ENCODE measurements at places on chromosomes 5 and 9. TPM values are rescaled to one million over a fixed set of nuclear protein-coding genes. Genes with fewer than 3 reads are reported as not detected.

The DNAJA1 gene
- polyA plus RNA-seq: 103 TPM

The FOXD4L3 gene
- not detected for polyA plus RNA-seq

The MARCOL gene
- polyA plus RNA-seq: not detected

The SLC25A2 gene
- polyA plus RNA-seq: not detected

The NEUROG1 gene
- polyA plus RNA-seq: not detected

The CDC26 gene
- polyA plus RNA-seq: 27.4 TPM

The RNF14 gene
- 27.0 TPM for polyA plus RNA-seq

The FAM221B gene
- not detected for polyA plus RNA-seq

The AJM1 gene
- 1.5 TPM for polyA plus RNA-seq

The ST8SIA4 gene
- polyA plus RNA-seq: 0.01 TPM

The MLANA gene
- polyA plus RNA-seq: not detected

The PAPPA gene
- 8.6 TPM for polyA plus RNA-seq

The FKBP15 gene
- 20.4 TPM for polyA plus RNA-seq

The KCNV2 gene
- not detected for polyA plus RNA-seq

The GPBP1 gene
- polyA plus RNA-seq: 24.3 TPM

The CNTNAP3B gene
- 2.1 TPM for polyA plus RNA-seq

The AQP7 gene
- polyA plus RNA-seq: 0.07 TPM

The PDE6A gene
- not detected for polyA plus RNA-seq

The GRXCR2 gene
- not detected for polyA plus RNA-seq

The PCA3 gene
- not detected for polyA plus RNA-seq

The NUTM2G gene
- polyA plus RNA-seq: not detected

The ISL1 gene
- polyA plus RNA-seq: not detected

The WNT8A gene
- not detected for polyA plus RNA-seq

The SLCO6A1 gene
- not detected for polyA plus RNA-seq

The SHROOM1 gene
- polyA plus RNA-seq: 8.8 TPM

The RNF224 gene
- polyA plus RNA-seq: not detected
